T-cell (primary cell): ENCODE measurements at places on chromosomes 16 and 17. TPM values are rescaled to one million over a fixed set of nuclear protein-coding genes. Genes with fewer than 3 reads are reported as not detected.

DNA sequence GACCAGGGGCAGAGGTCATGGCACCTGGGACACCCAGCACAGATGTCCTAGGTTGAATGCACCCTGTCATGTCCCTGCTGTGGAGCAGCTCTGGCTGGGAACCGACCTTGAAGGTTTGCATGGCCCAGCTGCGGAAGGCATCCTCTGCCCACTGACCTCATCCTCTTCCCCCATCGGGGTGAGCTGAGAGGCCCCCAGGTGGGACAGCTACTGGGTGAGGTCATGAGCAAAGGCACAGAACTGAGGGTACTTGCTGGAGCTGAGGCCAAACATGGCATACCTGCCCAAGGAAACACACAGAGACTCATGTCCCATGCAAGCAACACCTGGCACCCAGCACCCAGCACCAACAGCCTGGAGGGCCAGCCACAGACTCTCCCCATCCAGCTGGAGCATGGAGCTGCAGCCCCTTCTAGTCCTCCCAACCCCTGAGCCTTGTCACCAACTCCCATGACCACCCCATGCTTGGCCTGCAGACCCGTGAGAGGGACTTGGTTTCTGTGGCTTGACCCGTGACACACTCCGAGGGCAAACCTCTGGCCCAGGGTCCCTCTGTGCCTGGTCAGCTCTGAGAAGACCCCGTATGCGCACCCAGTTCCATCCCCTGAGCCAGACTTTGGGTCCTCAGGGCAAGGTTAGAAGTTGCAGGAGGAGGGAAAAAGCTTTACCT lies 33.1 kb downstream of the LGALS9 start:
- H3K36me3 ChIP-seq, result no peaks in the 10 kb centered on the region
- peaks cover 4% of the 10 kb centered on the region for H3K27me3 ChIP-seq
- no peak for DNase-seq
- H3K4me3 ChIP-seq, result no peak overlapping the region

C1QTNF8 gene
- not detected for total RNA-seq

DNA sequence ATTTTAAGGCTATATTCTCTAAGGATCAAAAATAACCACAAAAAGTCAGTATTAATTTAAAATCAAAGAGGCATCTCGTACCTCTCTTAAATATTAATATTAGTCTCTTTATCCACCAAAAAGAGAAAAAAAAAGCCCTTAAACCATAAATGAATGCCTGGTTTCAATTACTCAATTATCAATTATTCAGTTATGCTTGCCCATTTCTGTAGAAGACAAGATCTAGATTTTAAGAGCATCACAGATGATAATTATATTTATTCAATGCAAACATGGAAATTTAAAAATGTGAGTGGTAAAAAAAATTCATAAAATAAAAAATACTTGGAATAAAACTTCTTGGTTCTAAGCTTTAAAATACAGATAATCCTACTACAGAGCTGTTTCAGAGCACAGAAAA lies 125.7 kb upstream of the CORO6 start:
- no peaks in the 10 kb centered on the region for H3K27me3 ChIP-seq
- no peak for DNase-seq
- no peak overlapping the region for H3K4me3 ChIP-seq
- H3K27ac ChIP-seq, result no peak overlapping the region
- peaks cover 32% of the 10 kb centered on the region for H3K36me3 ChIP-seq

TBC1D3B gene
- total RNA-seq, result 13.1 TPM

GRCh38 chr17:60231234-60231633 lies 81.5 kb downstream of the CA4 start:
- H3K27ac ChIP-seq, result no peak overlapping the region
- no peak overlapping the region for H3K4me3 ChIP-seq
- DNase-seq, result no peak
- H3K27me3 ChIP-seq, result no peaks in the 10 kb centered on the region

B3GNT9 gene
- 7.1 TPM for total RNA-seq

HS3ST2 gene
- total RNA-seq, result not detected

ADGRG1 gene
- total RNA-seq, result 11.7 TPM

GRCh38 chr16:71467810-71468209 lies 5.8 kb upstream of the ZNF23 start:
- H3K27me3 ChIP-seq, result no peaks in the 10 kb centered on the region
- peak; percentile 22 for DNase-seq

DNA sequence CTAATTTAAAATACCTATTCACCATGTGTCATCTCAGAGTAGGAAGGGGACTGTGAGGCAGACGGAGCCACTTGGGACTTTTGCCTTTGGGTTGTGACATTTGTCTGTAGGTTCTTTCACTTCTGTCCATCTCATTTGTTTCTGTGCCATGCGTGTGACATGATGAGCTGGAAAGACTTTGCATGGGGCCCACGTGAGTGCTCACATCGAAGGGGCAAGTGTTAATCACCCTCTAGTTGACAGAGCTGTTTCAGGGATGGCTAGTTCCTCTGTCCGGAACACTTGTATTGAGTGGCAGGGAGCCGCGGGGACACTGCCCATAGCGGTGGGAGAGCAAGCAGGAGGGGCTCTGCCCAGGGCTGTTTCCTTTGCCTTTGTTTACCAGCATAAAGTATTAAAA lies 112.0 kb downstream of the RPTOR start:
- H3K36me3 ChIP-seq, result no peaks in the 10 kb centered on the region
- H3K4me1 ChIP-seq, result no peaks in the 10 kb centered on the region
- DNase-seq, result no peak
- H3K4me3 ChIP-seq, result no peak overlapping the region
- no peak overlapping the region for H3K27ac ChIP-seq
- H3K27me3 ChIP-seq, result no peaks in the 10 kb centered on the region

DNA sequence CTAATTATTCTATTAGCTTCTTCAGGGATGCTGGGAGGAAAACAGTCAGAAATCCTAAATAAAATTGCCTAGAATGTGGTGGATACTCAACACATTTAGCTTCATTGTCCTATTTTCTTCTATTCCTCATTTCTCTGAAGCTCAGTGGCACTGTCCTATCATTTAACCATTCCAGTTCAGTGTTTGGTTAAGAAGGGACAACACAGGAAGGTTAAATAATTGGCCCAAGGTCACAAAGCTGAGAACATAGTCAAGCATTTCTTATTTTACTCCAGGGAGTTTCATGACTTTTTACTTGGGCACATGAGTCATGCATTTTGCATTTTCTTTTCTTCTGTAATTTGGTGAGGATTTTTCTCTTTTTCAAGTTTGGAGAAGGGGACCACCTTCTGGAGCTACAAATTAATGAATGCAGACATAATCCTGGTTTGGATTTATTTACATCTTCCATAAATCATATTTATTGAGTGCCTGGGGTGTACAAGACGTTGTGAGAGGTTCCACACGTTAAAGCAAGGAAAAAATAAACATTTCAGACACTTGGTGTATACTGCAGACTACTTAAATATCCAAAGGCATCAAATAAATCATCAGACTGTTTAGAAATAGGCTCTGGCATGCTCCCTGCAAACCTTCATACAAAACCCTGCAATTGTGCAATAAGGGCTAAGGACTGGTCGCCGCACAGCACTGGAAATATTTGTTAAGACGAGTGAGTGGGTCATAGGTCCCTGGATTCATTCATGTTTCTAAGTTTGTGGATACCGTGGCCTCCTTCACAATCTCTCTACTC lies 263.9 kb downstream of the MAF start:
- DNase-seq, result no peak
- no peaks in the 10 kb centered on the region for H3K4me1 ChIP-seq
- H3K27me3 ChIP-seq, result no peaks in the 10 kb centered on the region
- H3K27ac ChIP-seq, result no peak overlapping the region

DNA sequence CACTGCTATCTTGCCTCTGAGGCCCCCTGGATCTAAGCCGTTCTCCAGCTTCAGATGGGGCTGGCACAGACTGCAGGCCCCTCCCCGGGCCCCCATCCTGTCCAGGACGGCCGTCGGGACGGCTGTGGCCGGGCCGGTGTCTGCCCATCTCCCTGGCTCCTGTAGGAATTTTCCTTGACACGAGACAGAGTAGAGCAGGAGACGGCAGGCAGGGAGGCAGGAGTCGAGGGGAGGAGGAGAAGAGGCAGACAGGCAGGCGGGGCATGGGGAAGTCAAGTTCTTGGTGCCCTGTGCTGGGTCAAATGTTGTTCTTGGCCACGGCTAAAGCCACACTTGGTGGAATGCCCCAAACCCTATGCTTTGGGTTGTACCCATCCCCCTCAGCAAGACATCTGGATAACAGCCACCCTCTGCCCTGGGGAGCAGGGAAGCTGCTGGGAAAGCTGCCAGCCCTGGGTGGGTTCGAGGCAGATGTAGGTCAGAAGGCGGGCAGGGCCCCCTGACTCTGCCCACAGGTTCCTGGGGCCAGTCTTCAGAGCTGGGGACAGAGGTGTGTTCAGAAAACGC lies 4.0 kb downstream of the C1QTNF1 start:
- H3K27ac ChIP-seq, result no peak overlapping the region
- H3K36me3 ChIP-seq, result no peaks in the 10 kb centered on the region
- no peak overlapping the region for H3K4me3 ChIP-seq
- H3K27me3 ChIP-seq, result no peaks in the 10 kb centered on the region
- no peak for DNase-seq

GRCh38 chr17:3887804-3888203 lies 5.0 kb downstream of the CAMKK1 start:
- no peak overlapping the region for H3K4me3 ChIP-seq
- peaks cover 20% of the 10 kb centered on the region for H3K4me1 ChIP-seq
- peaks cover 4% of the 10 kb centered on the region for H3K36me3 ChIP-seq

DNA sequence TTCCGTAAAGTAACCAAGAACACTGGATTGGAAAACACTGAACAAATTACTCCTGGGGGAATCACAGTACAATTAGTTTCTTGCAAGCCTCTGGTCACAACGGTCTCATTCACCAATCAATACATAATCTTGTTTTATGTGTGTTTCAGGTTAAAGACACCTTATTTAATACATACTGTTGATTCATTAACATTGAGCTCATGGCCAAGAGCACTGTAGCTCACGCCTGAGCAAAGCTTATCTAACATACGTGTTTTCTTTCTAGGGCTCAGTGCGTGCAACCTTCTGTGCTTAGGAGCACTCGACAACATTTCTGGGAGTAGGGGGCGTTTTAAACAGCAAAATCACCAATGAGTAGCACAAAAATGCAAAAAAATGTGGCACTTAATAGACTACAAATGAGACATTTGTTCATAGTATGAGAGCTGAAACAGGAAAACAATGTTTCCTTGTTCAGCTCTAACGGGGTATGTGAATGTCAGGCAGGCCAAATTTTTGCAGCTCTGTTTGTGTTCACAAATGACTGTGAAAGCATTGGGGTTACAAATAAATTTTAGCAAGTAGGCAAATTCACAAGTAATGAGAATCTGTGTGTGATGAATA lies 206.2 kb downstream of the CNTNAP4 start:
- H3K36me3 ChIP-seq, result no peaks in the 10 kb centered on the region
- no peaks in the 10 kb centered on the region for H3K27me3 ChIP-seq
- H3K27ac ChIP-seq, result no peak overlapping the region
- no peak for DNase-seq
- no peak overlapping the region for H3K4me3 ChIP-seq
- no peaks in the 10 kb centered on the region for H3K4me1 ChIP-seq

HOXB5 gene
- not detected for total RNA-seq

DNA sequence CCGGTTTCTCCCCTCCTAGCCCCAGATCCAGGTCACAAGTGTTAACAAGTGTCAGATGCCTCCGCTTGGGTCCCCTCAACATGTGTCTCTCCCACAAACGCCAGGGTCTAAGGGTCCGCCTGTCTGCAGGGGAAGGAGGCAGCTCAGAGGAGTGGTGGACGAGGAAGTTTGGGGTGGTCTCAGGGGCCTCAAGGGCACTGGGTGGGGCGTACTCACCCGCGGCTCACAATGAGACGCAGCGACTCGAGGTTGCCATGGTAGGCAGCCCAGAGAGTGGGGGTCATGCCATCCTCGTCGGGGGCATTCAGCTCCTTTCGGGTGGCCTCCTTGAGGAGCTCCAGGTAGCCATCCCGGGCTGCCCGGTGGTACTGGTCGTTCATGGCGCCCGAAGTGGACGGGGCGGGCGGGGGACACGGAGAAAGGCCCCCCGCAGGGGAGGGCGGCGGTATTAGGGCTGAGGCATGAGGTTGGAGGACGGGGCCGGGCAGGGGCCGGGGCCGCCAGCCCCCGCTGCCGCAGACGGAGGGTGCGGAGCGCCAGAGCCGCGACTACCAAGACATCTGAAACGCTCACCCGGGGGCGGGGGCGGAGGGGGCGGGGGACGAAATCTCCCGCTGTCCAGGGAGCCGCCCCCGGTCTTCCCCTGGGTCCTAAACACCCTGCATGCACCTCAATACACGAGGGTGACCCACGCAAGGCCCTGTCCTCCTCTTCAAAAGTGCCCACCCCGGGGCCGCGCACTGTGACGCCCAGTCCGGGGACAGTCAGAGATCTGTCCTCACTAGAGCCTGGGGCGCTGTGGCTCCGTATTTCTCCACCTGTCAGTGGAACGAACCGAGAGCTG lies at the start of gene USH1G:
Gene USH1G (minus strand): TSS at position 562 of the 844 bp plus-strand sequence. CDS start 182 bp downstream, at position 380.
- no peaks in the 10 kb centered on the region for H3K36me3 ChIP-seq
- H3K4me1 ChIP-seq, result peaks cover 2% of the 10 kb centered on the region
- H3K27ac ChIP-seq, result no peak within 1 kb of the TSS
- peaks cover 94% of the 10 kb centered on the region for H3K27me3 ChIP-seq
- no peak for DNase-seq

DRC3 gene
- total RNA-seq, result not detected

GRCh38 chr16:57865746-57866528 lies 63.6 kb upstream of the KIFC3 start:
- H3K27me3 ChIP-seq, result no peaks in the 10 kb centered on the region
- H3K4me1 ChIP-seq, result no peaks in the 10 kb centered on the region
- H3K4me3 ChIP-seq, result no peak overlapping the region
- no peak for DNase-seq

DNA sequence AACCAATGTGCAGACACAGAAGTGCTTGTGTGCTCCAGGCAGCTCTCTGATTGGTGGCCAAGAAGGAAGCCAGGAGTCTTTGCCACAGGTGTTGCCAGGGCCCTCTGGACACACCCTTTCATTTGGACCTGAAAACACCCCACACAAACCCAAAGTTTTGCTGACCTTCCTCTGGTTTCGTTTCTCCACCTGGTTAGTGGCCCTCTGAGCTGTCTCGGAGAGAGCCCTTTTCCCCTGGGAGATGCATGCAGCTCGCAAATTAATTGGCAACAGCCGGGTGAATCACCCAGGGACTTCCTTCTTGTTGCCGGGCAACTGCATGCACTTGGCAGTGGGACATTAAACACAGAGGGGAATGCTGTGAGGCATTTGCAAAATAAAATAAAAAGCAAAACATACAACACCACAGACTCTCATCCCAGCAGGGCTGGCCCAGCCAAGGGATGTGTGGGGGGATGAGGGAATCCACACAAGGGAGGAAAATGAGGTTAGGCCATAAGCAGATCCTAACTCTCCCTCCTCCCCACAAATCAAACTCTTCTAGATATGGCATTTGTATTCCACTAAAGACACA lies 286.6 kb downstream of the SOX9 start:
- H3K4me3 ChIP-seq, result no peak overlapping the region
- no peaks in the 10 kb centered on the region for H3K4me1 ChIP-seq
- no peak for DNase-seq
- no peak overlapping the region for H3K27ac ChIP-seq
- H3K36me3 ChIP-seq, result no peaks in the 10 kb centered on the region

- no peaks in the 10 kb centered on the region for H3K4me1 ChIP-seq
- no peak overlapping the region for H3K4me3 ChIP-seq
- no peaks in the 10 kb centered on the region for H3K36me3 ChIP-seq
Measured at GRCh38 chr17:32814836-32815235, 62.1 kb downstream of the MYO1D start.

- no peak overlapping the region for H3K4me3 ChIP-seq
- H3K4me1 ChIP-seq, result peaks cover 4% of the 10 kb centered on the region
- DNase-seq, result no peak
- peaks cover 3% of the 10 kb centered on the region for H3K27me3 ChIP-seq
- no peaks in the 10 kb centered on the region for H3K36me3 ChIP-seq
Measured at GRCh38 chr17:50767030-50767429, 288 bp downstream of the ANKRD40CL start.

KCNJ12 gene
- total RNA-seq, result 0.23 TPM
